ENCODE measurements at places on chromosomes 12 and 14.

GRCh38 chr14:84929086-84929485 lies 600.9 kb upstream of the FLRT2 start:
- no peak for DNase-seq

- DNase-seq: no peak
Measured at GRCh38 chr12:128307791-128308190, 40.8 kb downstream of the TMEM132C start.

GRCh38 chr12:63955831-63956666 lies 111.5 kb downstream of the SRGAP1 start:
- DNase-seq: no peak

GRCh38 chr14:33848706-33849454 lies 102.0 kb downstream of the EGLN3 start:
- peak; percentile 62 for DNase-seq

- DNase-seq: no peak
Measured at GRCh38 chr12:82688035-82688501, 1.4 kb downstream of the TMTC2 start.

- no peak for DNase-seq
Measured at GRCh38 chr14:96261772-96262655, 6.0 kb downstream of the BDKRB1 start.

DNA sequence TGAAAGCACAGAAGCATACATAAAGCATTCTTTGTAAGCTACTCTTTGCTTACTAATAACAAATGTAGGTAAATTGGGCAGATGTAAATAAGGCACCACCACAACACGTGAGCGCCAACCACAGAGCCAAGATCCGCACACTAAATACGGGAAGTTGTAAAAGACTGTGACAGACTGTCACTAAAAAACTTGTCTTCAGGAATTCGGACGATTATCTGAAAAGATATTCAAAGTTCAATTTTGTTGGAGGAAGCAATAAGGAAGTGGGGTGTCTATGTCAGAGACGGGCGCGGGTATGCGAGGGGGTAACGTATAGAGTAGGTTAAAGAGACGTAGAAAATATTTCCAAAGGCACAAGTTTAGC lies 1.5 kb upstream of the HSP90B1 start:
- no peak for DNase-seq

- DNase-seq: no peak
Measured at GRCh38 chr14:32022525-32022924, 54.6 kb upstream of the ARHGAP5 start.

GRCh38 chr14:90698379-90698869 lies 117.8 kb downstream of the TTC7B start:
- DNase-seq: no peak

DNA sequence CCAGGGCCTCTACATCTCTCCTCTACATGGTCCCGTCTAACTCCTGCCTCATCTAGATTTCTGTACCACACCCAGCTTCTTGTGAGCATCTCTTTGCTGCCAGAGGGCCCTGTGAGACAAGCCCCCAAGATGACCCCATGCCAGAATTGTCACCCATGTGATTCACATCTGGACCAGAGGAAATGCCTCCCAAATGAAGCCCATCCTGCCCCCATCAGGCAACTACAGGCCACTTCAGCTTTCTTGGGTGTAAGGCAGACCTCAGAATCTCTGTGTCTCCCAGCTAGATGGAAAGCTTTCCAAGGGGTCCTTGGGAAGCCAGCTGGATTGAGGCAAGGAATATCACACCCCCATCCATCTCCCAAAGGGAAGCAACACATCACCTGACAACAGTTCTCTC lies 9.3 kb upstream of the OAS3 start:
- DNase-seq: no peak

DNA sequence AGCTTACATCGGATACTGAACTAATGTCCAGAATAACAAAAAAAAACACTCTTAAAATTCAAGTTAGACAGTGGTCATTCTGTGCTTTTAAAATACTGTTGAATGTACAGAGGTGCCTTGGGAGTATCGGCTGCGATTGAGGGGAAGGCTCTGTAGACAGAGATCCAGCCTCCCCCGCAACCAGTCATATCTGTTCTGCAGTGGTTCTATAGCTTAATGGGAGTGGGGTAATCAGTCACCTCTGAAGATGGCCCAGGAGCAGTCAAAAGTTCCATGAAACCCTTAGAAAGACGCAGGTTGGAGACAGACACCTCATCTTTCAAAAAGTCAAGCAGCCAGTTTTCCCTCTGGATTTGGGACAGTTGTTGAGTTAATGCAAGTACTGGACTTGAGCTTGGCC lies 1486.6 kb upstream of the TMEM132C start:
- DNase-seq: no peak
